ENCODE measurements at places on chromosomes 6 and 20. TPM values are rescaled to one million over a fixed set of nuclear protein-coding genes. Genes with fewer than 3 reads are reported as not detected.

FBXO30 gene
- 33.3 TPM for total RNA-seq

ZBTB12 gene
- total RNA-seq = 1.9 TPM

SLC32A1 gene
- total RNA-seq = not detected

ECT2L gene
- 0.20 TPM for total RNA-seq

SLC2A10 gene
- total RNA-seq = 33.7 TPM

OPRM1 gene
- not detected for total RNA-seq

FAM83D gene
- total RNA-seq = 0.78 TPM

KHDRBS2 gene
- total RNA-seq = 5.2 TPM

RNF182 gene
- total RNA-seq = 4.4 TPM

- H3K27ac ChIP-seq = no peak overlapping the region
- H3K27me3 ChIP-seq = no peaks in the 10 kb centered on the region
- DNase-seq = no peak
- H3K36me3 ChIP-seq = no peaks in the 10 kb centered on the region
- no peaks in the 10 kb centered on the region for H3K4me1 ChIP-seq
- no peak overlapping the region for H3K4me3 ChIP-seq
Observed at GRCh38 chr20:39837561-39837960, 851.5 kb downstream of the MAFB start.

GRCh38 chr6:19995575-19996257 is 158.5 kb downstream of the ID4 start:
- H3K36me3 ChIP-seq = no peaks in the 10 kb centered on the region
- H3K27ac ChIP-seq = no peak overlapping the region
- no peak overlapping the region for H3K4me3 ChIP-seq
- H3K27me3 ChIP-seq = no peaks in the 10 kb centered on the region
- peaks cover 26% of the 10 kb centered on the region for H3K4me1 ChIP-seq

GRCh38 chr6:97572943-97573342 is 289.9 kb upstream of the MMS22L start:
- H3K4me3 ChIP-seq = no peak overlapping the region
- no peak for DNase-seq
- no peaks in the 10 kb centered on the region for H3K4me1 ChIP-seq

DNA sequence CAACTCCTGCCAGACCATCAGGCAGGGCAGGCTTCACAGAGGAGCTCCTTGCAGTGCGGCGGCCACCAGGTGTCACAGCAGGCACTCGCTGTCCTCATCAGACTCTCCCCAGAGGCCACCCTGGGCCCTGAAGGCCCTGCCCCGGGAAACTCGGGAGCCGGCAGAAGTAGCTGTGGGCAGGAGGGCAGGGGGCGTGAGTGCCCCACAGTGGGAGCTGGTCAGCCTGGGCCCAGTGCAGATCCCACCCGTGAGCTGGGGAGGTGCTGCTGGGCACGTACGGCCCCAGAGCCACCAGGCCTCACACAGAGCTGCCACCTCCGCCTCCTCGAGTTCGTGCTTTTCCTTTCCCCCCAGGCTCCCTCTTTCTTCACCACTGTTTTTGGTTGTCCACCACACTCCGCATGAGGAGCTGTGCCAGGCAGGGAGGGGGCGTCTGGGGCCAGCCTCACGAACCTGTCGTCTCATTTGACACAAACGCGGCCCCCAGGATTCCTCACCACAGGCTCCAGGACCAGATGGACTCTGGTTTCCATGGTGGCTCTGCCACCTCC is 33.8 kb downstream of the FRMD1 start:
- H3K4me1 ChIP-seq = no peaks in the 10 kb centered on the region
- no peak for DNase-seq

GRCh38 chr6:16471222-16471909 is 233.0 kb downstream of the GMPR start:
- peak; percentile 17 for DNase-seq
- H3K27ac ChIP-seq = no peak overlapping the region
- H3K36me3 ChIP-seq = no peaks in the 10 kb centered on the region
- no peaks in the 10 kb centered on the region for H3K27me3 ChIP-seq
- H3K4me1 ChIP-seq = peaks cover 15% of the 10 kb centered on the region

- H3K4me3 ChIP-seq = no peak overlapping the region
- no peak for DNase-seq
- H3K36me3 ChIP-seq = no peaks in the 10 kb centered on the region
- no peaks in the 10 kb centered on the region for H3K4me1 ChIP-seq
Observed at GRCh38 chr6:77879527-77879926, 226.7 kb downstream of the MEI4 start.

DNA sequence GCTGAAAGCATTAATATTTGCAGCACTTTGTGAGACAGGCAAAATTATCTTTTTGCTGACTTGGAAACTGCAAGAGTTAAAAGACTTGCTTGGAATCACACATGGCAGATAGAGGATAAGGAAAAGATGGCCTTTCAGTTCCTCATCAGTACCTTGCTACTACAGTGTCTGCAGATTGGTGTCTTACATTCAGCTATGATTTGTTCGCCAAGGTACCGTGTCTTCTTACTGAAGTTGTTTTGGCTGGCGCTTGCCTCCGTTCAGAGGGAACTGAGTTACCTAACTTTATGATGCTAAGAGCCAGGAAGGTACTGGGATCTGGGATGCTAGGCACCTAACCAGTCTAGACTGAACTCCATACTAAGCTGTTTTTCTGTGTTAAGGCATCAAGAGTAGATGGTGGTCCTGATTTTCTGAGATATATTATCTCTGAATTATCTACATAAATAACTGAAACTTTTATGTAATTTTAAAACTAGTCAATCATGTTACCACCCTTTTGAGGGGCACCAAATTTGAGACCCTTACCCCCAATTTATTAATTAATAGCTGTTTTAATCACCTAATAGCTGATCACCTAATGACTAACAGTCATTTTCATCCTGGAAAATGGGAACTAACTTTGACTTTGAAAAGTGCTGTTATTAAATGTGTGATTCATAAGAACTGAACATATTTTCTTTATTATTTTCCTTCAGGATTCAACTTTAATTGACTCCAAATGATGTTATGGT is 2.5 kb downstream of the WTAP start:
- no peaks in the 10 kb centered on the region for H3K36me3 ChIP-seq
- no peak overlapping the region for H3K4me3 ChIP-seq
- DNase-seq = no peak
- H3K4me1 ChIP-seq = peaks cover 18% of the 10 kb centered on the region

DNA sequence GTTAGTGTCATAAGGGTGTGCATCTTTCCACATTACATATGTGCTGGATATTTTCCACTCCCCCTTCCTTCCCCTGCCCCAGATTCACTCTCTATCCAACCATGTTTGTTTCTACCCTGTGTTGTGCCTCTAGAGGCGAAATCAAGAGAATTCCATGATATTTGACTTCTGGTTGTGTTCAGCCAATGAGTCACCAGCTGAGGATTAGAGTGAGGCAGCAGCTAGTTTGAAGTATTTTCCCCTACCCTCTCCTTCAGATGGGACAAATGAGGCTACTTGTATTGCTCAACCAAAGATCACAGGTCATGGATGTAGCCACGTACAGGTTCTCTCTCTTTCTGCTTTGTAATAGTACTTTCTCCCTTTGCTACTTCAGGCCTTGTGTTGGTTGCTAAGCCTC is 24.5 kb upstream of the OR2J2 start:
- no peaks in the 10 kb centered on the region for H3K36me3 ChIP-seq
- H3K4me1 ChIP-seq = no peaks in the 10 kb centered on the region
- H3K4me3 ChIP-seq = no peak overlapping the region
- no peak overlapping the region for H3K27ac ChIP-seq
- DNase-seq = no peak

DNA sequence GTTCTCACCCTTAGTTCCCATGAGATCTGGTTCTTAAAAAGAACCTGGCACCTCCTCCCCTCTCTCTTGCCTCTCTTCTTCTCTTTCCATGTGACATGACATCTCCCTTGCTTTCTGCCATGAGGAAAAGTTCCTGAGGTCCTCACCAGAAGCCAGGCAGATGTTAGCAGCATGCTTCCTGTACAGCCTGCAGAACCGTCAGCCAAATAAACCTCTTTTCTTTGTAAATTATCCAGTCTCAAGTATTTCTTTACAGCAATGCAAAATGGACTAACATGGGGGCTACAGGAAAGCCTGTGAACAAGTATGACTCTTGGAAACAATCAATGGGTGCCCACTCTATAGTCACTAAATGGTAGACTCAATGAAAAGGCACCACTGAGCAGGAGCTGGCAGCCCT is 34.5 kb downstream of the ADTRP start:
- peaks cover 11% of the 10 kb centered on the region for H3K4me1 ChIP-seq
- no peaks in the 10 kb centered on the region for H3K36me3 ChIP-seq
- H3K4me3 ChIP-seq = no peak overlapping the region

GRCh38 chr20:41046716-41047115 is 18.1 kb downstream of the TOP1 start:
- no peak overlapping the region for H3K4me3 ChIP-seq
- peaks cover 65% of the 10 kb centered on the region for H3K4me1 ChIP-seq
- peak; percentile 35 for DNase-seq
- H3K27me3 ChIP-seq = no peaks in the 10 kb centered on the region

DNA sequence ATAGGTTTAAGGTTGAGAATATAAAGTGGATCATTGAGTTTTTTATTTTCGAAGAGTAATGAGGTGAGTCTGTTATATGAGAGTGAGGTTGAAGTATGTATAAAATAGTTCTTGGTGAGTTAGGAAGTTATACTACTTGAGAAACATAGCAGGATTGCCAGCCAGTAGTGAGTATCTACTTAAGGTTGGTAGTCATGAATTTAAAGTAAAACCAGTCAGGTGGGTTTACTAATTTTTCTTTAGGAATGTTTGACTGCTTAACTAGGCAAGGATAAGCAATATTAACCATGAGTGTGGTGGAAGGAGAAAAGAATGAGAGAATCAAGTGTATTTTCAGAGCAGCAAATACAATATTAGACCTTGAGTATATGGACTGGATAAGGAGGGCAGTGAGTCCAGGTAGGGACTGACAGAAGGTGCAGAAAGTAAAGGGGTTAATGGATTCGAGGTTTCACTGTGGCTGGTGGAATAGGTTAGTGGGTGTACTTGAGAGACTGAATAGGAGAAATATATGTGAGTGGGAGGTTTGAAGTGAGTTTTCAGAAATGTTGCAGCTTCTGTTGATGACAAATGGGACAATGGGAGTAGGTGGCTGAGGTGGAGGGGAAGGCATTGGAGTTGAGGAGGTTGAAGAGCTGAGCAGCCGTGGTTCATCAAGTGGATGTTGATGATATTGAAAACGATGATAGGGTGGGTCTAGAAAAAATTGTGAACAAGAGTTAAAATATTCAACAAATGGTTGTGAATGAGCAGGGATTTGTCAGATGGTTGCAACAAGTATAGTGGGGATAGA is 232.5 kb upstream of the ASCC3 start:
- H3K36me3 ChIP-seq = no peaks in the 10 kb centered on the region
- H3K4me3 ChIP-seq = no peak overlapping the region
- no peak overlapping the region for H3K27ac ChIP-seq
- no peak for DNase-seq
- no peaks in the 10 kb centered on the region for H3K27me3 ChIP-seq

GRCh38 chr6:113488061-113488460 is 369.1 kb upstream of the MARCKS start:
- no peaks in the 10 kb centered on the region for H3K27me3 ChIP-seq
- no peaks in the 10 kb centered on the region for H3K4me1 ChIP-seq
- H3K36me3 ChIP-seq = no peaks in the 10 kb centered on the region
- H3K27ac ChIP-seq = no peak overlapping the region
- no peak for DNase-seq

- no peaks in the 10 kb centered on the region for H3K4me1 ChIP-seq
- no peaks in the 10 kb centered on the region for H3K36me3 ChIP-seq
- H3K27ac ChIP-seq = no peak overlapping the region
- no peaks in the 10 kb centered on the region for H3K27me3 ChIP-seq
- DNase-seq = no peak
Observed at GRCh38 chr20:51162015-51162414, 139.1 kb upstream of the KCNG1 start.

GRCh38 chr20:8400486-8400885 is 268.4 kb downstream of the PLCB1 start:
- H3K4me3 ChIP-seq = no peak overlapping the region
- no peak for DNase-seq
- H3K4me1 ChIP-seq = no peaks in the 10 kb centered on the region
- no peaks in the 10 kb centered on the region for H3K36me3 ChIP-seq

DNA sequence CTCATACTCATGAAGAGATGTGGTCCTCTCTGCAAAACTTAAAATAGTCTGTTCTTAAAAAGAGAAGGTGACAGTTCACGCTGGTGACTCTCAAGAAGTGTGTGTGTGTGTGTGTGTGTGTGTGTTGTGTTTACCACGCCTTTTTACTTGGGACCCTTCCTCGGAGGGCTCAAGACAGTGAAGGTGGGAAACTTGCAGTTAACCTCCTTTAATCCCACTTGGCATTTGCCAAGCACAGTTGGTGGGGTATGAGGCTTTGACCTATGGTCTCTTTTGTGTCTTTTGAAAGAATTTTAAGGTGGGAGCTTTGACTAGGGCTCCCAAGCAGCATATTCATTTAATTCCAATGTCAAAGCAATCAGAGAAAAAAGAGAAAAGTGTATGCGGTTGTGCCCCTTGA is 395.8 kb downstream of the TFAP2B start:
- no peaks in the 10 kb centered on the region for H3K4me1 ChIP-seq
- no peaks in the 10 kb centered on the region for H3K36me3 ChIP-seq
- no peak overlapping the region for H3K27ac ChIP-seq
- H3K27me3 ChIP-seq = no peaks in the 10 kb centered on the region
- no peak for DNase-seq
- no peak overlapping the region for H3K4me3 ChIP-seq

DNA sequence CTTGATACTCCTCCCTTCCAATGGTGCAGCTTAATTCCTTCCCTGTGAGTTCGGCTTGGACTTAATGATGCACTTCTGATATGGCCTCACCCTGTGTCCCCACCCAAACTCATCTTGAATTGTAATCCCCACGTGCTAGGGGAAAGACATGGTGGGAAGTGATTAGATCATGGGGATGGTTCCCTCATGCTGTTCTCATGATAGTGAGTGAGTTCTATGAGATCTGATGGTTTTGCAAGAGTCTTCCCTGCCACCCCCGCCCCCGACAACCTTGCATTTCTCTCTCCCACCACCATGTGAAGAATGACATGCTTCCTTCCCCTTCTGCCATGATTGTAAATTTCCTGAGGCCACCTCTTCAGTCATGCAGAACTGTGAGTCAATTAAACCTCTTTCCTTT is 50.3 kb upstream of the HLA-G start:
- no peak for DNase-seq
- H3K4me1 ChIP-seq = no peaks in the 10 kb centered on the region
- H3K27ac ChIP-seq = no peak overlapping the region
- no peak overlapping the region for H3K4me3 ChIP-seq
- no peaks in the 10 kb centered on the region for H3K36me3 ChIP-seq

GRCh38 chr6:28920281-28920680 is 3.5 kb downstream of the TRIM27 start:
- no peak overlapping the region for H3K27ac ChIP-seq
- DNase-seq = no peak
- H3K27me3 ChIP-seq = no peaks in the 10 kb centered on the region
- peaks cover 58% of the 10 kb centered on the region for H3K36me3 ChIP-seq
- H3K4me3 ChIP-seq = no peak overlapping the region
- peaks cover 11% of the 10 kb centered on the region for H3K4me1 ChIP-seq
